NCI-H526 treated with DMSO at 0.1 percent for 48 hours (cell line): ENCODE measurements at places on chromosomes 1 and 21.

DNA sequence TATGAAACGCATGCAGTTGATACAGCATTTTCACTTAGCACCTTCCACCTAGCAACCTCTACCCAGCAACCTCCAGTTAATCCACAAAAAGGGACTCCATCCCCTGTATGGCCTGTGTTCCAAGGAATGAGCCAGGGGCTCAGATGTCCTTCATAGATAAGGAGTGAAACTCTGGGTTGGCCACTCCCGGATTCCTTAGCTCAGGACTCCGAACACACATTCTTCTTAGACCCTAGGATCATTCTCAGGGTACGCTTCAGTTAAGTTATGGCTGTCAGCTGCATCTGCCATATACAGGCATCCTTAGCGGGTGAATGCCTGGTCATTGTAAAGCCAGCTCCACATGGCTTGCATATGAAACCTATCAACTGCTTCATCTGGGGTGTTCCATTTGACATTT lies 15.9 kb upstream of the IFI6 start:
- no peak for DNase-seq

DNA sequence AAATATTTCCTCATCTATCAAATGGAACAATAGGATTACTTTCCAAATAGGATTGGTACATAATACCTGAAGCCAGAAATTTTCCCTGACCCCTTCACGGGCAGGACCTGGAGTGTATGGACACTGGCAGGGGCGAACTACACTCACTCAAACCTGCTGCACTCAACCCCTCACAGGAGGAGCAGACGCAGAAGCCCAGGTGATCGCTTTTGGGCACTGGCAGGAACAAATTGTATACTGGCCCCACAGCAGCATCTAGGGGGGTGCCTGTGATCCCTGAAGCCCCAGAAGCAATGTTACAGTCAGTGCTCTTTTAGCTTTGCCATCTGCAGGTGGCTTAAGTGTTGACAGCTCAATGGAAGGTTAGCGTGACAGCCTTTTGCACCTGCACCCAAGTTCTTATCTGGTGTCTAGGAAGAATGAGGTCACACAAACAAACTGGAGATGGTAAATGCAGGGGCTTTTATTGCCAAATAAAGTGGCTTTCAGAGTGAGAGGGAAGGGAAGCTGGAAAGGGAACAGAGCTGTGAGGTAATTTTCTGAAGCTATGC lies 199.2 kb upstream of the NEGR1 start:
- no peak for DNase-seq

- no peak for DNase-seq
These were observed 78.3 kb upstream of the MORC3 start for GRCh38 chr21:36241717-36242116.

- no peak for DNase-seq
These were observed 46.1 kb downstream of the ECE1 start for GRCh38 chr1:21244154-21244553.

- DNase-seq, result no peak
These were observed 4.2 kb upstream of the IBA57 start for GRCh38 chr1:228161362-228161761.

DNA sequence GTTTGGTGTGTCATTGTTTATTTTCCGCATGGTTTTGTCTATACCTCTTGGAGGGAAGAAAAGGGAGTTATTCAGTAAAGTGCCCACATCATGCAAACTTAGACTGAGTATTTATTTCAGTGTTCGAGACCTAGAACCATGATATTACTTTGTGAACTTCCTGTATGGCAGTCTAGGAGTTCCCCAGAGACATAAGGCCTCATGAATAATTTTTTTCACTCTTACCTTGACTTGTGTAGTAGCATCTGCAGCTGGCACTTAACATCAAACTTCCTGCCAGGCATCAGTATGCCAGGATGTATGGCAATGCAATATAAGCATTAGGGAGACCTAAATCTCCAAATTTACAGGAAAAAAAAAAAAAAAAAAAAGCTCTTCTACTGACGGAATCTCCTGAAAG lies 287.7 kb downstream of the NEGR1 start:
- DNase-seq, result no peak

DNA sequence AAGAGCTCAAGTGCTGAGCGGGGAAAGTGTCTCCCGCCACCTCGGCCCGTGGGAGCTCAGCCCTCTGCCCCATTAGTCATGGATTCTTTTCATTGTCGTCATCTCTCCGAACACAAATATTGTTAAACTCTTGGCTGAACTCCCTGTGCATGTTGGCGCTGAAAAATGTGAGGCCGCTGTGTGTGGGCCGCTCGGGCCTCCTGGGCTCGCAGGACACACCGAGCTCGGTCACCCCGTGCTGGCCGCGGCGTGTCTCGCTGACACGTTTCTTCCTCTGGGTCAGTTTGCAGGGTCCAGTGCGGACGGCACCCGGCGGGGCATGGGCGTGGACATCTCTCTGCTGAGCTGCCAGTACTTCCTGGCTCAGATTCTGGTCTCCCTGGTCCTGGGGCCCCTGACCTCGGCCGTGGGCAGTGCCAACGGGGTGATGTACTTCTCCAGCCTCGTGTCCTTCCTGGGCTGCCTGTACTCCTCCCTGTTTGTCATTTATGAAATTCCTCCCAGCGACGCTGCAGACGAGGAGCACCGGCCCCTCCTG lies 25.6 kb downstream of the SLC45A1 start:
- DNase-seq, result no peak

DNA sequence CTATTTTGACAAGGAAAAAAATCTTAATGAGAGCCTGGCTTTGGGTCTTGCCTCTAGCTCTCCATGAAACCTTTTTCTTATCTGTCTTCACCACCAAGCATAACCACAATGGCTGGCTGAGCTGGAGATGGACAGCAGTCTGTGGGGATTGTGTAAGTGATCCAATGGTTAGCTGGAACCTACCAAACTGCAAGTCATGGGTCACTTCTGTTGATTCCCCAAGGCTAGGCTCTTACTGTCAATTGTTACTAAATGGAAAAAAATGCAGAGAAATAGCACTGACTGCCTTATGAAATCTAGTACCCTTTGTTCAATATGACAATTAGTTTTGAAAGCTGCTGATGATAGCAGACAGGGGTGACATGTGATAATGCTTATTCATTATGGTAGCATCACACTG lies 359.0 kb downstream of the ST6GALNAC3 start:
- no peak for DNase-seq

- DNase-seq, result no peak
These were observed 15.7 kb downstream of the HYI start for GRCh38 chr1:43438006-43438405.

GRCh38 chr1:148355976-148356375 lies 127.1 kb downstream of the PPIAL4G start:
- no peak for DNase-seq

GRCh38 chr1:14592004-14592631 lies 6.4 kb upstream of the KAZN start:
- peak; percentile 77 for DNase-seq

GRCh38 chr1:11640944-11641343 lies 13.3 kb downstream of the FBXO2 start:
- no peak for DNase-seq

GRCh38 chr1:2570332-2570731 lies 14.2 kb downstream of the TNFRSF14 start:
- no peak for DNase-seq

GRCh38 chr1:59292562-59292961 lies 4.3 kb upstream of the FGGY start:
- DNase-seq, result no peak

DNA sequence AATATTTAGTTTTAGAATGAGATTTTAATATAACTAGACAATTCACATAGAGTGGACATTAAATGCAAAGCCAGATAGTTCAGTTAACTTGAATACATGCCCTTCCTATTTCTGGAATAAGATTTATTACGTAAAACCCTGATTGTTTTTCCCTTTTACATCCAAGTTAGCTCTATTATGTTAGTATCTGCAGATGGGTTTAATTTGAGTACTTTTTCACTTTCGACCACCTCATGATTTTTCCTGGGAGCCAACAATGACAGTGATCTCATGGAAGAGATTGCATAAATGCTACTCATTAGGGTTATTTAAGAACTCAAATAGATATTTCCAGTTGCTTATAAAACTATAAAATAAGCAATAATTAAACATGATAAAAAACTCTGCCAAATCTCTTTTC lies 199.4 kb upstream of the PTGFR start:
- DNase-seq, result no peak

DNA sequence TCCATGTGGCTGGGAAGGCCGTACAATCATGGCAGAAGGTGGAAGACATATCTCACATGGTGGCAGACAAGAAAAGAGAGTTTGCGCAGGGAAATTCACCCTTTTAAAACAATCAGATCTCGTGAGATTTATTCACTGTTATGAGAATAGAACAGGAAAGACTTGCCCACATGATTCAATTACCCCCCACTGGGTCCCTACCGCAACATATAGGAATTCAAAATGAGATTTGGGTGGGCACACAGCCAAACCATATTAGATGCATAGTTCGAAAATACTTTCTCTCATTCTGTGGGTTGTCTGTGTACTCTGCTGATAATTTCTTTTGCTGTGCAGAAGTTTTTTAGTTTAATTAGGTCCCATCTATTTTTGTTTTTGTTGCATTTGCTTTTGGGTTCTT lies 990.3 kb downstream of the PLA2G4A start:
- DNase-seq, result no peak

DNA sequence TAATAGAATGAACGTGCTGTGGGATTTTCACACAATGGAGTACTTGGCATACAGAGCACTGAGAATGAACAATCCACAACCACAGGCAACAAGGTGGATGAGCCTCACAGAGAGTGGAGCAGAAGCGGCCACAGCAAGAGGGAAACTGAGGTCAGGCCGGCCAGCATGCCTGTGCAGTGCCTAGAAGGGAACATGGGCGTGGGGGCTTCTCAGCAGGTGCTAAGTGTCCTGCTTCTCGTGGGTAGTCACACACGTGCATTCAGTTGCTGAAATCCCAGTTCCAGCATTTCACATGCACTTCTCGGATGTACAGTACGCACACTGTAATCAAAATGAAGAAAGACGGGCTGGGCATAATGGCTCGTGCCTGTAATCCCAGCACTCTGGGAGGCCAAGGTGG lies 33.1 kb downstream of the WDR4 start:
- DNase-seq, result no peak

DNA sequence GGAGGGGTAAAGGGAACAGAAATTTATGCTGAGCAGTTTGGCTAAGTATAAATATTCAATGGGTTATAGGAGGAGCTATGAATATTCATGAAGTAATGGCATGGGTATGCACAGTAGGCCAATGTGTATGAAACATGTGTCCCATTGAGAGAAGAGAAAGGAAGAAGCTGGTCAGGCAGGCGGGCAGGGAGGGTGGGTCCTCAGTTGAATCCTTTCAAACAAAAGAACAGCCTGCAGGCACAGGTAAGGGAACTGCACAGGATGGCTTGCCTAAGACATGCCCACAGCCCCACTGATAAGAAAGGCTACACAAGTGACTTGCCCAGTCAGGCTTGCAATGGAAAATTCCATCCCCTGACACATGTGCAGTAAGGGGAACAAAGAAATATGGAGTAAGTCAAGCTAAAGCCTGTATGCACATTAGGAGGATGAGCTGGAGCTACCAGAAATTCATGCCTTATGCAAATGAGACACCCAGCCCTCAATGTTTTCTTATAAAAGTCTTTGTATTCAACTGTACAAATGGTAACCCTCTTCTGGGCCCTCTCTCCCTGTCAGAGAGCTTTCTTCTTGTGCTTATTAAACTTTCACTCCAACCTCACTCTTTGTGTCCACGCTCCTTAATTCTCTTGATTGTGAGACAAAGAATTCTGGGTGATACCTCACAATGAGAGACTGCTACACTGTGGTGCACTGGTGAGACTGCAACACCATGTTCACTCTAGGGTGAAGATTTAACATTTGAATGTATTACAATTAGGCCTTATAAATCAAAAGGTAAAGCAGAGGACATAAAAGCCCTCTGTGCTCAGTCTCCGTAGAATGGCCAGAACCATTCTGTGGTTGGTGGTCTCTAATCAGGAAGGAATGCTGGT lies 96.5 kb downstream of the ATP1B1 start:
- no peak for DNase-seq

DNA sequence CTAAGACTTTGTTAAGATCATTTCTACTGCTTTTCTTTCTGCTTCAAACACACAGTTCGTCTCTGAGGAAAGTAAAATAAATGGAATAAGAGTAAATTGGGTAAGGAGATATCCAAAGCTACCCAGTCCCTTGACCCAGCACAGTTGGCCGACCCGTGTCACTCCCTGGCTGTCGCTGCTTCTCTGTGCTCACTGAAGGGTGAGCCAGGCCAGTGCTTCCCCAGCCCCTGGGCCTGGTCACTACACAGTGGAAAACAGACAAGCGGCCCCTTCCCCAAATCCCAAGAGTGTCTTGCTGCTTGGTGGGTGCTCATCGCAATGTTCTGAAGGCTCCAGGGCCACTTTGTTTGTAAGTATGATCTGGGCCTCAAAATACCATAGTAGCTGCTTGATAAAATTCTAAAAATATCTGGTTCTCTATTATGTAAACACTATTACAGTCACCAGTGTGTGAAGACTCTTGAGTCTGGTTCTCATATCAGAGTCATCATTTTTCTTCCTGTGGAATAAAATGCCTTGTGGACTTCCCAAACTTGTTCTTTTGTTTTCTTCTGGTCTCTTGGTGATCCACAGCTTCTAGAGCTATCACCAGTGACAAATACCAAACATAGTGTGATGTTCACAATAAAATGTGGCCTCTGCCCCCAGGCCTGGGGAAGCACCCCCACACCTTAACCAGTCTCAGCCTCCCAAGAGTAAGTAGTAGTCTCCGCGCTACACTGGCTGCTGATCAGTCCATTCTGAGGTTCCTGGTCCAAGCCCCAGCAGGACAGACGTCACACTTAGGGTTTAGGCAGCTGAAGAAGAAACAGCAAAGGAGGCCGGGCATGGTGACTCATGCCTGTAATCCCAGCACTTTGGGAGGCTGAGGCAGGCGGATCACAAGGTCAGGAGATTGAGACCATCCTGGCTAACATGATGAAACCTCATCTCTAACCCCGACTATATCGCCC lies 106.2 kb downstream of the DHRS3 start:
- DNase-seq, result no peak

DNA sequence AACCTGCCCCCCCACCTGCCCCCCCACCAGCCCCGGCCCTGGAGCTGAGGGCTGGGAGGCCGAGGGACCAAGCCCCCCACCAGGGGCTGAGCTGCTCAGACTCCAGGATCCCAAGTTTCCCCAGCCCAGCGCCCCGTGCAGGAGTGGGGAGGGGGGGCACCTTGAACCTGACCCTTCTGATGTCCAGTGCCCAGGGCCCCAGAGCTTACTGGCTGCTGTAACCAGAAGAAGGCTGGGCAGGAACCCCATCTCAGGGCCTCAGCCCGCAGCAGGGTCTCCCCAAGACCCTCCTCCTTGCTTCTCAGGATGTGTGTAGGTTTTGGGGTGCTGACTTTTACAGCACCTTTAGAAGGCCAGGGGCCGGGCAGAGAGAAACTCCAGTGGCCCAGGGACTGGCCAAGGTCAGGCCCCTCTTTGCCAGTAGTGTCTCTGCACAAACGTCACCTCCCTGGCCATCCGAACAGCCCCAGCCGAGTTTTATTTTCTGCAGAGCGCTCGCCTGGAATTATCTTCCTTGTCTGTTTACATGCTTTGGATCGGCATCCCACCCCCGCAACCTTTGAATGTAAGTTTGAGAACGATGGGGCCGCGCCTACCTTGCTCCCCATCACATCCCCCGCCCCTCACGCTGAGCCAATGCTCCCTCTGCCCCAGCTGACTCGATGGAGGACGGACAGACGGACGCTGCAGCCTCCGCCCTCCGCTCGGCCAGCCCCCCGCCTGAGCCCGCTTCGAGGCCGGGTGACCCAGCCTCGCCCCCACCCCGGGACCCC lies 70.1 kb upstream of the CASZ1 start:
- DNase-seq, result peak; percentile 36
